AG04450 (cell line): ENCODE measurements at places on chromosomes 13 and 19.

- no peak for DNase-seq
Observed at GRCh38 chr13:41200126-41200525, 5.8 kb upstream of the KBTBD7 start.

GRCh38 chr13:106038752-106039151 lies 496.7 kb downstream of the EFNB2 start:
- DNase-seq = peak; percentile 44

DNA sequence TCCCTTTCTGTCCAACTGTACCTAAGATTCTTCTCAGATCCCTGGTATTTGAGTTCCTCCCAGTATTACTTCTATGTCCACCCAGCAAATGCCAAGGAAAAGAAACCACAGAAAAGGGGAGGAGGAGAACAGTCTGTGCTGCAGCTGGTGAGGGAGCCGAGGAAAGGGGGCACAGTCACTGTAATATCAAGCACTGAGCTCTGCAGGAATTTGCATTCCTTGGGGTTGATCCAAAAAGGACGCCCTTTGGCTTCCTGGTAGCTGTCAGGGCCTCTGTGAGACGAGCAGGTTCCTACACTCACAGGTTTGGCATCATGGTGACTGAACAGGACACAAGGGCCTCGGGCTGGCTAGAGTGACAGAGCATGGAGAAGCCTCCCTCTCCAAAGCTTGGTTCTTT lies 273.4 kb downstream of the NHLRC3 start:
- DNase-seq = no peak

DNA sequence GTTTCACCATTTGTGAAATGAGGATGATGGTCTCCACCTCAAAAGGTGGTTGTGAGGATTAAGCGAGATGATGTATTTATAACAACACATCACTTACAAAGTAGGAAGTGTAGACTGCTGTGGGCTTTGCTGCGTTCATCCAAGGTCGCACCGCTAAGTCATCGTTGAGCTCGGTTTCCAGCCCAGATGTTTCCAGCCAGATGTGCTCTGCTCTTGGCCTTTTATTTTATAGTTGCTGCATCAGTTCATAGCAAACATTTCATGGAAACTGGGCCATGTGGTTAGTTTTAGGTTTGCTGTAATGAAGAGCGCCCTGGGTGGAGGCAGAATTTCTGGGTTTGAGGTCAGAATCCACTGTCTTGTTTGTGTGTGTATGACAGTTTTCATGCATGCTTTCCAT lies 76.5 kb upstream of the RNF113B start:
- no peak for DNase-seq

GRCh38 chr19:9130965-9131364 lies 4.2 kb upstream of the OR7G3 start:
- DNase-seq = no peak

DNA sequence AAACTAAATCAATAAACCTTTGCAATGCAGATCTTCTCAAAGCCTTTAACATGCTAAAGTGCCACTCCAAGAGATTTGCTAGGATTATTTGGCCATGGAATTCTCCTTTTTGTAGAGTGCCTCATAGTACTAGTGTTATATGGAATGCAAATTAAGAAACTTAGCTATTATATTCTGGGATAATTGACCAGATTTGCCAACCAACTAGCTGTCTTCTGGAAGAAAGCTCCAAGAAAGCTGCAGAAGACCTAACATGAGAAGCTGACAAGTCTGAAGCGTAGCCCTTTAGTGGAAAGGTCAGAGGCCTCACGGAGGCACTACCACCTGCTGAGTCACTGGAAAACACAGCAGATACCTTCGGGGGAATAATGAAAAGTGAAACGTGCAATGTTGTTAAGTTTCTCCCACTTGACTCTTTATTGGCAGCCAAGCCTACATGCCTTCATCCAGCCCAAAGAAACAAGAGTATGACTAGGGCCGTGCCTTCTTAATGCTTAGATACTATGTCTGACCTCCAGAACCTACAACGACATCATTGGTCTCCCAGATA lies 29.8 kb upstream of the KATNAL1 start:
- no peak for DNase-seq

DNA sequence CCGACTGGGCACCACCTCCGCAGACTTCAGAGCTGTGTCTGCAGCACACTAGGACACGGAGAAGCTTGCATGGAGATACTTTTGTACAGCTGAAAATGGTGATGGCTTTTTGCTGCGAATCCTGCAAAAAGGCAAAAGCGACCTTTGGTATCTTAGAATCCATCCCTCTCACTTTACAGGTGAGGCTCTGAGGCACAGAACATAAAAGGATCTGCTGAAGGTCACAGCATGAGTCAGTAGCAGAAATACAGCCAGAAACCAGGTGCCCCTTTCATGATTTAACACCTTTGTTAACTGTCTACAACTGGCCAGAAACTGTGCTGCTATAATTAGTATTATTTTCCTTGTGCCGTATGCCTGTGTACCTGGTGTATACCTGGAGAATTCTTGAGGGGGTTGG lies 48.3 kb downstream of the EFNB2 start:
- no peak for DNase-seq

DNA sequence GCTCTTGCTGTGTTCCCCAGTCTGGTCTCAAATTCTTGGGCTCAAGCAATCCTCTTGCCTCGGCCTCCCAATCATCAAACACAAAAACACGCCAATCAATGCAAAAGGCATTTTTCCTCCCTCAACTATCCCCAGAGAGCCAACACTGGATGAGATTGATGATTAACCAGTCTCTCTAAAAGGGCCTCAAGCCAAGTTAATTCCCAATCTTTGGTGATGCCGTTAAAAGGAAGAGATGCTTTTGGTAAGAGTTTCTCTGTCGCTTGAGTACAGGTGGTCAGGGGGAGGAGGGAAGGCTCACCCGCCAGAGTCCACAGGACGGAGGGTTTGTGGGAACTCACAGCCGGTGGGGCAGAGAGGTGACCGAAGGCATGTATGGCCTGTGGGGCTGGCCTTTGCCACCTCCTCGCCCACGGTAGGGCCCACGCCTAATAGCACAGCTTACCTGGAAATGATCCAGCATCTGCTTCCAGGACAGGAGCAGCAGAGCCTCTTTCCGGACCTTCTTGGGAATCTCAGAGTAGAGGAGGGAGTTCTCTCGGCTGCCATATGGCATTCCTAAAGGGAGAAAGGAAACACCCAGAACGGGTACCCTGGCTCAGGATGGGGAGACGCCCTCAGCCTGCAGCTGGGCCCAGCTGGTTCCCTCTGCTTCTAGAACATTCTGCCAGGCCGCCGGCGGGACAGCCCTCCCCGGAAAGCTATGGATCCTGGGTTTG lies 18.1 kb downstream of the DPP9 start:
- DNase-seq = no peak

GRCh38 chr13:106568299-106569003 lies 514 bp upstream of the ARGLU1 start:
- no peak for DNase-seq

DNA sequence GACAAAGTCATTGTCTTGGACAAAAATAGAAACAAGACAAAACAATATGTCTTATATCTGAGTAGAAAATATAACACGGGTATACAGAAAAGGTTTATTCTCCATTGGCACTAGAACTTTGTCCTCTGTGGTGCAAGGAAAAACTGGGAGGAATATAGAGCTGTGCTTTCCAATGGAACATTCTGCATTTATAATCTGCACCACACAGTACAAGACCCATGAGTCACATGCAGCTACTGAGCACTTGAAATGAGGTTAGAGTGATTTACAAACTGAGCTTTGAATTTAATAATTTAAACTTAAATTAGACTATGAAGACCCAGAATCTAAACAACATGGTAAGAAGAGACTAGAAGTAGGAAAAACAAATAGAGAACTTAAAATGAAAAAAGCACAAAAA lies 86.1 kb downstream of the RAP2A start:
- no peak for DNase-seq

DNA sequence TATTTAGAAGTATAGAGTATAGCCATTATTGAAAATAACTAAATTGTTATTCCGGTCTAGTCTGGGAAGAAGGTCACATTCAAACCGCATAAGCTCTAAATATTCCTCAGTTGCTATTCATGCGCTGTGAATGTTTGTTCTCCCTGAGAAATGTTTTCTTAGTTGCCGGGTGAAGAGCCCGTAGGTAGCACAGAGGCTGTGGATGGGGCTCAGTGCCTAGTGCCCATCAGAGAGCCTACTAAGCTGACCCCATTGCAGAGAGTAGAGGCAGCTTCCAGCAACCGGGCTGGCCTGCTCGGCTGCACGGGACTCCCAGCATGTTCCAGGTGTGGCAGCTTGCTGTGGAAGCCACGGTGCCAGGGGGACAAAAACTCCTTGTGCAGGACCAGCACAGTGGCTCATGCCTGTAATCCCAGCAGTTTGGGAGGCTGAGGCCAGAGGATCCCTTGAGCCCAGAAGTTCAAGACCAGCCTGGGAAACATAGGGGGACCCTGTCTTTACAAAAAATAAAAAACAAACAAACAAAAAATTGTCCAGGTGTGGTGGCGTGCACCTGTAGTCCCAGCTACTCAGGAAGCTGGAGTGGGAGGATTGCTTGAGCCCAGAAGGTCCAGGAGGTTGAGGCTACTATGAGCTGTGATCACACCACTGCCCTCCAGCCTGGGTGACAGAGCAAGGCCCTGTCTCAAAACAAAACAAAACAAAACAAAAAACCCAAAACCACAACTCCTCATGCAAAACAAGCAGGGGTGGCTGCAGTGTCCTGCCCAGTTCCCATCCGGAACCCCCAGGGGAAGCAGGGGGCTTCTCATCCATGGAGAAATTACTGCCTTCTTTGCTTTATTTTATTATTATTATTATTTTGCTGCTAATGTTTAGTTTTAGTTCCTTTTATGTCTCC lies 82.5 kb downstream of the KCTD15 start:
- no peak for DNase-seq

- DNase-seq = no peak
Observed at GRCh38 chr13:23995283-23996073, 98.2 kb upstream of the C1QTNF9B start.

DNA sequence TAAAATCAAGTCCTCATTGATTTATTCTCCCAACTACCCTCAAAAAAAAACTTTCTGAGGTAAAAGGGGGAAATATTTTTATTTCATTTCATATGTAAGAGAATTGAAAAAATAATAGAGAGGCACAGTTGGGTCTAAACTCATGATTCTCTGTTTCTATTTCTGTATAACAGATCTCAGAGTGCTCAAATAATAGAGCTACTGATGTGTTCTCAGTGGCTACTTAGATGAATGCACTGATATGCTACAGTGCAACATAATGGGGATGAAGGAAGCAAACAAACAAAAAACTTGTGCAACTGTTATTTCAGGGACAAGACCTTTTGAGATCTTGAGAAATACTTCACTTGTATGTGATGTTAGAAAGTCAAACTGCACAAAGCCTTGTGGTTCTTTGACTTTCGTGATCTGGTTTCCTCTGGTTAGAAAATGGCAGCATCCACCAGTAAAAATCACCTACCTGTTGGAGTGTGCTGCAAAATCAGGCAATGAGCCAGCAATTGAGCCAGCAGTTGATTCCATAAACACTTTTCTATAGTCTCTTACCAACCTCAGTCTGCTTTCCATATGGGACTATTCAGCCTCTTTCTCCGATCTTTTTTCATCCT lies 9.7 kb upstream of the DACH1 start:
- no peak for DNase-seq

- DNase-seq = no peak
Observed at GRCh38 chr19:14158276-14159023, 22.1 kb upstream of the ASF1B start.

GRCh38 chr19:33432015-33432414 lies 58.5 kb downstream of the CEBPG start:
- no peak for DNase-seq

GRCh38 chr13:35720690-35721554 lies 244.4 kb upstream of the MAB21L1 start:
- DNase-seq = no peak

DNA sequence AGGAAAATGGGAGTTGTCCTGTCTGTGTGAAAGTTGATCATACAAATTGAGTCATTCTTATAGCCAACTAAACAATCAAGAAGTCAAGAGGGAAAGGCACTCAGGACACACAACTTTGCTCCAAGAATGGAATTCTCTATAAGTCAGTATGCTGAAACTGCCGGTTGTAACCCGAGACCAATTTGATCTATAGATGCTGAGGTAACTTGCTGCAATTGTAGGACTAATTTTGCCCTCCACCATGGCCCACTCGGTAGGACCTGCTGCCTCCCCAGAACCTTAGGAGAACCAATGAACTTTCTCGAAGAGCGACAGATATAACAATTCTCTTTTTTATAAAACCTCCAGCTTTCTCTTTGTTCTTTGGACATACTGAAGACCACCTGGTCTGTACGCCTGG lies 157.0 kb downstream of the RNF17 start:
- no peak for DNase-seq

DNA sequence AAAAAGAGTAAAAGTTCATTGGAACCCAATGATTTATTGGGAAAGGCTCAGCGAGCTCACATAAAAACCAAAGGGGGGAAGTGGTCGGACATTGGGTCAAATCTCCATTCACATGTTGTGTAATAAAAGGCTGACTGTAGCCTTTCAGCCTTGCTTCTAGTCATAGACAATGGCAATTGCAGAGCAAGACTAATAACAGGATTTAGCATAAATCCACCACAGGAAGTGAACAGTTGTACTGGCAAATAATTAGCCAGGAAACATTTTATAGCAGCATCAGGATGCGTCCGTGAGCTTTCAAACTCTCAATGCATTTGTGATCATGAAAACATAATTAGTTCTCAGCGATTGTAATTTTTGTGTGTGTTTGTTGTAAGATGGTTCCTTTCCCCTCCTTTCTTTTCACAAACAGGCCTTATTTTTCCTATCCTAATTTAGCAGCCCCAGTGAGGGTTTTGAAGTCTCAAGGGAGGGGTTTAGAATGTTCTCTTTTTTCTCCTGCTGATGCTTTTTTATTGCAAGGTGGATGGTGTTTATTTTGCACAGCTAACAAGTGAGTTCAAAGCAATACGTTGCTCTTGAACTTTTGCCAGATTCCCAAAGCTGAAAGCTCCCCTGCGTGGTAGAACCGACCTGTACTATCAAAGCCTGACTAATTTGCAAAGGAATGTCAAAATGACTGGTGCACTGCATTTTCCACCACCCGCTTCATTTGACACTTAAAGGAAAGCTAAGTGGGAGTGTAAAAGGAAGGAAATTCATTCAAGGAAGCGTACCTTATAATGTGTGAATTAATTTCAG lies 105.6 kb downstream of the SPRY2 start:
- DNase-seq = no peak

GRCh38 chr13:61045251-61045650 lies 370.4 kb downstream of the PCDH20 start:
- no peak for DNase-seq

GRCh38 chr13:93687261-93687660 lies 460.7 kb downstream of the GPC6 start:
- DNase-seq = no peak

- no peak for DNase-seq
Observed at GRCh38 chr19:46622118-46622446, 2.8 kb downstream of the PTGIR start.
